Activated CD8-positive, alpha-beta T cell treated with anti-CD3 and anti-CD28 coated beads, Interleukin-2, amount 10 ng/mL, durations not matched to agents 7 days and 5 days (primary cell): ENCODE measurements at places on chromosomes 6 and 20.

DNA sequence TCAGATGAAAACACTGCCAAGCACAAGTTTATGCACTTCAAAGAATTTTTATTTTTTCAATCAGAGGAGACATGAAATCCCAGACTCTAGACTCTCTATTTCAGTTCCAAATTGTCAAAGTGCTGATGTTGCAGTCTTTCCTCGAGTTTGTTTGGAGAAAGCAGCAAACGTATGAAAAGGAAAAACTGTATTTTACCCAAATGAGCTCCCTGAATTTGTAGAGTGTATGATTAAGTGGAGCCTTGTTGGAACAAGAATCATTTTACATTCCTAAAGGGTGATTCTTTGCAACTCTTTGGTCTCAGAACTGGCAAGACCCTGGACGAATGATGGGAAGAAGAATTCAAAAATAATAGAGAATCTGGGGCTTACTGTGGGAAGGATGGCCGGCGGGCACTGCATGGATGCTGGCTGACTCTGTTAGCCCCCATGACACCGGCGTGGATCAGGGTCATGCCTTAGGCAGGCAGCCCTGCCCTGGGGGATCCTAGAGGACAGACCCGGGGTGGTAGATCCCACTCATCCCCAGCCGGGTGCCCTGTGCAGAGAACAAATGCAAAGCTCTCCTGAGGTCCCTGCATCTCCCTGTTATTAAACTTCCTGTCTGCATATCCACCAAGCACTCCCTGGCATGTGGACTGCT is 207.4 kb downstream of the FNDC1 start:
- H3K4me1 ChIP-seq = peaks cover 3% of the 10 kb centered on the region
- no peak overlapping the region for H3K4me3 ChIP-seq
- no peaks in the 10 kb centered on the region for H3K36me3 ChIP-seq
- H3K27me3 ChIP-seq = no peaks in the 10 kb centered on the region

- no peak for DNase-seq
- H3K36me3 ChIP-seq = no peaks in the 10 kb centered on the region
- no peak overlapping the region for H3K4me3 ChIP-seq
Measured at GRCh38 chr6:8321671-8322404, 113.5 kb downstream of the SLC35B3 start.

GRCh38 chr6:14436592-14437132 is 319.1 kb downstream of the CD83 start:
- no peaks in the 10 kb centered on the region for H3K27me3 ChIP-seq
- H3K4me1 ChIP-seq = no peaks in the 10 kb centered on the region
- no peak for DNase-seq
- no peak overlapping the region for H3K27ac ChIP-seq
- H3K36me3 ChIP-seq = no peaks in the 10 kb centered on the region
- no peak overlapping the region for H3K4me3 ChIP-seq

- H3K27me3 ChIP-seq = peaks cover 6% of the 10 kb centered on the region
- H3K4me1 ChIP-seq = no peaks in the 10 kb centered on the region
- no peaks in the 10 kb centered on the region for H3K36me3 ChIP-seq
- no peak overlapping the region for H3K4me3 ChIP-seq
- no peak overlapping the region for H3K27ac ChIP-seq
- DNase-seq = no peak
Measured at GRCh38 chr6:127439718-127440117, 19.5 kb downstream of the KIAA0408 start.

- peaks cover 8% of the 10 kb centered on the region for H3K4me1 ChIP-seq
- H3K36me3 ChIP-seq = peaks cover 52% of the 10 kb centered on the region
- H3K4me3 ChIP-seq = no peak overlapping the region
Measured at GRCh38 chr6:79031821-79032590, 46.0 kb downstream of the PHIP start.

DNA sequence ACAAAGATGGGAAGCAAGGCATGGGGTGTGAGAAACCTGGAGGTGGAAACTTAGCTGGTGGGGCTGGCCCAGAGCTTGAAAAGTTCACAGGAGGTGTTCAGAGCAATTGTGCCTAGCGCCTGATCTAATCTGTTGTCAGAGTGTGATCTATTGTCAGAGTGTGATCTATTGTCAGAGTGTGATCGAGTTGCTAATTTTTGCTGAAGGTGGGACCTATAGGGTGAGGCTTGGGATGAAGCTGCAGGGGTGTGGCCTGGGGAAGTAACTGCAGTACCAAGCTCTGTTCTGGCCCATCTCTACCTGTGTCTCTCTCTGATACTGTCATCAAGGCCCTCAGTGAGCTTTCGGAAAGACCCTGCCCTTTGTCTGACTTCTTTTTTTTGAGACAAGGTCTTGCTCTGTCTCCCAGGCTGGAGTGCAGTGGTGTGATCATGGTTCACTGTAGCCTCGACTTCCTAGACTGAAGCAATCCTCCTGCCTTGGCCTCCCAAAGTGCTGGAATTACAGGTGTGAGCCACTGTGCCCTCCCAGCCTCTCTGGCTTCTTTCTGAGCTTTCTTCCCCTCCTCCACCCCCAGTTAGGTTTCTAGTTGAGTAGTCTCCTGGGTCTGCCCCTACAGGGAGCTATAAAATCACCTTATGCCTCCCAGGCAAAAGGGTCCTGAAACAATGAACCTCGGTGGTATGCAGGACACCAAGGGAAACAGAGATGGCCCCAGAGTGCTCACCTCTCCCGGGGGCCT is 150.8 kb upstream of the RNF24 start:
- DNase-seq = no peak
- peaks cover 39% of the 10 kb centered on the region for H3K4me1 ChIP-seq
- H3K36me3 ChIP-seq = no peaks in the 10 kb centered on the region
- H3K27me3 ChIP-seq = no peaks in the 10 kb centered on the region

DNA sequence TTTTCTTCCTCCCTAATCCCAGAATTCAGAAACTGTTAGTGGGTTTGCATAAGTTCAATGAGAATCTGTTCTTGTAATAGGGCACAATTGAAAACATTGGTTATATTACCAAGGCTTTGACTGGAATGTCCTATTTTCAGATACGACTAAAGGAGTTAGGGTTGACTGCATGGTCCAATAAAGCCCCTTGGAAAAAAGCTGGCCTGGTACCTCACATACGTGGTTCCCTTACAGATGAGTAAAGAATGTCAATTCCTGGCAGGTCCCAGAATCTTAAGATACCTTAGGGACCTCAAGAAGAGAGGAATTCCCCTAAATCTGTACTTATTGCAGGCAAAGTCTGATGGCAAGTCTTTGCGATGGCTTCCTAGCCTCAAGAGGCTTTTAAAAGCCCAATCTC is 4.6 kb downstream of the PPDPF start:
- no peak for DNase-seq
- no peak overlapping the region for H3K4me3 ChIP-seq
- peaks cover 4% of the 10 kb centered on the region for H3K4me1 ChIP-seq
- H3K27ac ChIP-seq = no peak overlapping the region

- H3K27ac ChIP-seq = no peak overlapping the region
- H3K4me1 ChIP-seq = no peaks in the 10 kb centered on the region
- H3K4me3 ChIP-seq = no peak overlapping the region
- DNase-seq = no peak
- peaks cover 3% of the 10 kb centered on the region for H3K27me3 ChIP-seq
Measured at GRCh38 chr6:47836046-47836445, 54.2 kb downstream of the OPN5 start.

GRCh38 chr6:87334683-87335082 is 5.6 kb upstream of the GJB7 start:
- DNase-seq = no peak
- H3K4me1 ChIP-seq = peaks cover 11% of the 10 kb centered on the region
- H3K36me3 ChIP-seq = peaks cover 16% of the 10 kb centered on the region
- no peak overlapping the region for H3K4me3 ChIP-seq

- peaks cover 3% of the 10 kb centered on the region for H3K36me3 ChIP-seq
- H3K4me1 ChIP-seq = peaks cover 29% of the 10 kb centered on the region
- H3K4me3 ChIP-seq = no peak overlapping the region
- no peak for DNase-seq
Measured at GRCh38 chr6:40399888-40400457, 187.2 kb downstream of the LRFN2 start.

DNA sequence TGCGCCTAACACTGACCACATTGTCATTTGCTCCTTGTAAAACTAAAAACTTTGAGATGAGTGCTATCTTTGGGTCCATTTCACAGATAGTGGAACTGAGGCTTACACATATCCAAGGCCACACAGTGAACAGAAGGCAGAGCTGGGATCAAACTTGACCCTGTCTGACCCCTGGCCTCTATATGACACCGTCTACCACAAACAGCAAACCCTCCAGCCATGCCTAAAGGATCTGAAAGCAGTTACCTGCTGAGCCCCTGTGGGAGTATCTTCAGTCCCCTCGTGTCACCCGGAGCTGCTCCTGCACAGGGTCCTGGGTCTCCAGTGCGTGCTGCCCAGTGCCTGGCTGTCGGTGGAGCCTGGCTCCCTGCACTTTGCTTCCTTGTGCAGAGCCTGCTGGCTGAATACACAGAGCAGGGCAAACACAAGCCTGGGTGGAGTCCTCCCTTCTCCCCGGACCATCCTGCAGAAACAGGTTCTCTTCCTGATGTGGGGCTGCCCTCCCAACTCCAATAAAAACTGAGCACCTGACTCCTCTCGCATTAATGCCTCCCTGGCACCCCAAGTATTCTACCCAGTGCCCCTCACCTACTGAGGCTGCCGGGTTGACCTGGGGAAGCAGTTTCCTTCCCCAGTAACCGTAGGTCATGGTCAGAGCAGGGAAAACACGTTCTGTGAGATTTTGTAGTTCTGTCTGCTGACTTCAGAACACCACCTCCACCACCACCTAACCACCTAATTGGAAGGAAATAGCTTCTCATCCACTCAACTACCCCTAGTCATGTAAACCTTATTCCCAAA is at the start of gene BCAS1:
BCAS1 (minus strand) TSS at position 408 of the 801 bp plus-strand sequence. CDS start 11,876 bp downstream, outside the sequence.
- H3K4me3 ChIP-seq = no peak within 1 kb of the TSS
- no peak within 1 kb of the TSS for H3K27ac ChIP-seq
- peaks cover 4% of the 10 kb centered on the region for H3K4me1 ChIP-seq

GRCh38 chr6:11632795-11633511 is 95.4 kb downstream of the TMEM170B start:
- DNase-seq = no peak
- no peaks in the 10 kb centered on the region for H3K27me3 ChIP-seq
- no peaks in the 10 kb centered on the region for H3K4me1 ChIP-seq

GRCh38 chr20:36572701-36573102 is 695 bp upstream of the TGIF2 start:
- peak; percentile 77 for DNase-seq
- peaks cover 21% of the 10 kb centered on the region for H3K36me3 ChIP-seq
- peaks cover 40% of the 10 kb centered on the region for H3K4me1 ChIP-seq

DNA sequence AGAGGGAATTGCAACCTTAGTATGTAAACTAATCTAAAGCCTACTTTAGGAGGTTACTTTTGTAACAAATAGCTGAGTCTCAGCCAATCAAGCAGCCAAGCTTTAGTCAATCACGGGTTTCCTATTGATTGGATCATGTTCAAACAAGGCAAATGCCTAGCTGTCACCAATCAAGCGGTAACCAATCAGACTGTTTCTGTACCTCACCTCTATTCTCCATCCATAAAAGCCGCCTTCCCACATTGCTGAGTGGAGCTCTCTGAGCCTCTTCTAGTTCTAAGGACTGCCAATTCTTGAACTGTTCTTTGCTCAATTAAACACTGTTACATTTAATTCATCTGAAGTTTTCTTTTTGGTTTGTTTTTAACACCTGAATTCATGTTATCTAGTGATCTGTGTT is 148.4 kb upstream of the BMP5 start:
- H3K27ac ChIP-seq = no peak overlapping the region
- no peaks in the 10 kb centered on the region for H3K27me3 ChIP-seq
- DNase-seq = no peak

- no peak overlapping the region for H3K27ac ChIP-seq
- peaks cover 56% of the 10 kb centered on the region for H3K36me3 ChIP-seq
- peaks cover 17% of the 10 kb centered on the region for H3K4me1 ChIP-seq
- no peaks in the 10 kb centered on the region for H3K27me3 ChIP-seq
- peak; percentile 19 for DNase-seq
Measured at GRCh38 chr6:160035693-160036330, 66.9 kb downstream of the IGF2R start.

GRCh38 chr20:19826179-19826914 is 68.3 kb downstream of the RIN2 start:
- no peaks in the 10 kb centered on the region for H3K27me3 ChIP-seq
- H3K4me3 ChIP-seq = no peak overlapping the region
- no peak overlapping the region for H3K27ac ChIP-seq
- H3K4me1 ChIP-seq = peaks cover 14% of the 10 kb centered on the region
- no peak for DNase-seq

- H3K4me3 ChIP-seq = no peak overlapping the region
- H3K27ac ChIP-seq = peak overlapping the region; percentile 60
- H3K4me1 ChIP-seq = peaks cover 75% of the 10 kb centered on the region
Measured at GRCh38 chr20:51423810-51424209, 118.7 kb downstream of the NFATC2 start.

- no peak for DNase-seq
- H3K36me3 ChIP-seq = peaks cover 32% of the 10 kb centered on the region
- no peak overlapping the region for H3K27ac ChIP-seq
- no peaks in the 10 kb centered on the region for H3K27me3 ChIP-seq
Measured at GRCh38 chr6:21075986-21076385, 517.6 kb upstream of the SOX4 start.

DNA sequence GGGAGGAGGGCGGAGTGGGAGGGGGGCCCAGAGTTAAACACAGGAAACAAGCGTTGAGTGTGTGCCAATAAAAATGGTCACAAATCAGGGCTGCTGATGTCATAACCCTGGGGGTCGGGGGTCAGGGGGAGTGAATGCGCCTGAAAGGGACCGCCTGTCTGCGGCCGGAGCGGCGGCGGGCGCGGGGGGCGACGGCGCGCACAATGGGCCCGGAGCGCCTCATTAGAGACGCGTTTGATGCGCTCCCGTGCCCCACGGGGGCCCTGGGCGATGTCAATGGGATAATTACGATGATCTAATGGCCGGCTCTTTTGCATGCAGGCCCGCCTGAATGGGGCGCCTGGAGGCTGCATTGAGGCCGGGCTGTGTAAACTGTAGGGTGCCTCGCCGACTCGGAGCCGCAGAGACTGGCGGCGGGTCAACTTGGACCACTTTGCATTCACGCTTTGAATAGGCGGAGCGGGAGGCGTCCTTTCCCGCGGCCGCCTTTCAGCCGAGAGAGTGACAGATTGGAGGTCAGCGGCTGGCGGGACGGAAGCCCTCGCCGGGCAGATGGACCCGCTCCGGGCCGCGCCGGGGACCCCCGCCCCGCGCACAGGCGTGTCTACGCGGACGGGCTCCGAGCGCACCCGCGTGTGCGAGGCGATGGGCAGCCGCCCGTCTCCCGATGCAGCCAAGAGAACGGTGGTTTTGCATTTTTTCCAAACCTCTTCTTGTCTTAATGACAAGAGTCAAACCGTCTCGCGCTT is 296.1 kb downstream of the TFAP2C start:
- no peak for DNase-seq
- H3K27me3 ChIP-seq = peaks cover 60% of the 10 kb centered on the region
- H3K4me3 ChIP-seq = no peak overlapping the region
- no peaks in the 10 kb centered on the region for H3K36me3 ChIP-seq
- no peak overlapping the region for H3K27ac ChIP-seq

GRCh38 chr6:20746024-20746423 is 211.8 kb downstream of the CDKAL1 start:
- H3K4me3 ChIP-seq = no peak overlapping the region
- H3K27me3 ChIP-seq = no peaks in the 10 kb centered on the region
- no peaks in the 10 kb centered on the region for H3K4me1 ChIP-seq
- DNase-seq = no peak

GRCh38 chr6:39303425-39304153 is 10.6 kb downstream of the KCNK17 start:
- H3K27ac ChIP-seq = no peak overlapping the region
- no peak overlapping the region for H3K4me3 ChIP-seq
- H3K36me3 ChIP-seq = no peaks in the 10 kb centered on the region
- peaks cover 11% of the 10 kb centered on the region for H3K27me3 ChIP-seq
- no peak for DNase-seq
- H3K4me1 ChIP-seq = peaks cover 10% of the 10 kb centered on the region
